ENCODE measurements at places on chromosomes 16 and 17.
A peak's percentile ranks its signal among the peaks of the same experiment; 100 is the strongest.

DNA sequence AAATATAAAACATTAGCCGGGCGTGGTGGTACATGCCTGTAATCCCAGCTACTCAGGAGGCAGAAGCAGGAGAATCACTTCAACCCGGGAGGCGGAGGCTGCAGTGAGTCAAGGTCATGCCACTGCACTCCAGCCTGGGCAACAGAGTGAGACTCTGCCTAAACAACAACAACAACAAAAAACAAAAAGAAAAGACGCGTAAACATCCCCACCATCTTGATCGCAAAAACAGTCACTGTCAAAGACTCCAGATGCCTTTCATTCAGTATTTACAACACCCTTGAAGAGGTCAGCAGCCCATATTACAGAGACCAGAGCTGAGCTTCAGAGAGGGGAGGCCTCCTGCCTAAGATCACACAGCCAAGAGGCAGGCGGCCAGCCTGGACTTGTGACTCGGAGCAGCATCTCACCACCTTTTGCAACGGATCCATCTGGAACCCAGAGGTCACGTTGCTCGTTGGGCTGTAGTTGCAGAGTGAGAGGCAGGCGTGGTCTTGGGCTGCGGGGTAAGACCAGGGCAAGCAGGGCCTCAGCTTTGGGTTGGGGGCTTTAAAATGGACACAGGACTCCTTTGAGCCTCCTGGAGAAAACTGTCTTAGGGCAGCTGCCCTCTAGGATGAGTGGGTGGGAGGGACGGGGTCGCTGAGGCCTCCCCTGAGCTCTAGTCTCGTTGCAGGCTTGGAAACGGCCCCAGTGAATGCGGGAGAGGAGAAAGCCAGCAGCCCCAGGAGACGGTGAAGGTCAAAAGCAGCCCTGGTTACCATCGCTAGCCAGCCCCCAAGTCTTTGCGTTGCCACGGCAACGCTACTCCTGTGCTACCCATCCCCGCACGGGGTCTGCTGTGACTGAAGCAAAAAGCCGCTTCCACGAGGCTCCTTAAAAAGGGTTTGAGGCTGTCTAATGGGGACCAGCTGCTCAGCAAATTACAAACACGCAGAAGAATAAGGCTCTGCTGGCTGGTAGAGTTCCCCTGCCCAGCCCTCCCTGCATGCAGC, 26.1 kb downstream of the LGALS3BP start:
- H3K4me1 ChIP-seq = no peaks in the 10 kb centered on the region
- no peak for DNase-seq
- peaks cover 33% of the 10 kb centered on the region for H3K27me3 ChIP-seq
- H3K27ac ChIP-seq = no peak overlapping the region

DNA sequence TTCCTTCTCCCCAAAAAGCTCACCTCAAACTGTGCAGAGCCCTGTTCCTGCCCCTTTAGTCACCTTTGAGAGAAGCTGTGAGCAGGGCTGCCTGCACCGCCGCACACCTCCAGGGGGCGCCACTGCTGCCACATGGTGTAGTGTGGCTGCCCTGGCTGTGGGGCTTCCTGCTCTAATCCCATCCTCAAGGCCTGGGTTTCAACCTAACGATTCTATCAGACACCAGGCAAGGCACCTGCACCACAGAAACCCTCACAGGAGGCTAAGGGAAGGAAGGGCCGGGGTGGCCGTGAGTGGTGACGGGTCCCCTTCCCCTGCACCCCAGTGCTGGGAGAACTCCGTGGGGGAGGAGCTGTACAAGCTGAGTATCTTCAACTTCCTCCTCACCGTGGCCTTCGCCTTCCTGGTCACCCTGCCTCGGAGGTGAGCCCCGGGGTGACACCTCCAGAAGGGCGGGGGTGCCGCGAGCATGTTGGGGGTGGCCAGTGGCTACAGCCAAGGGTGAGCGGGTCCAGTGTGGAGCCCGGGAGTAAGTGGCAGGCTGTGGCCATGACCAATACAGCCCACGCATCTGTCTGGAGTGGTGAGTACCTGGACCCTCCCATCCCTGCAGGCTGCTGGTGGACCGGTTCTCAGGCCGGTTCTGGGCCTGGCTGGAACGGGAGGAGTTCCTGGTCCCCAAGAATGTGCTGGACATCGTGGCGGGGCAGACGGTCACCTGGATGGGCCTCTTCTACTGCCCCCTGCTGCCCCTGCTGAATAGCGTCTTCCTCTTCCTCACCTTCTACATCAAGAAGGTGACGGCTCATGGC, 7.0 kb downstream of the TMC8 start:
- peak overlapping the region; percentile 77 for H3K27ac ChIP-seq
- H3K36me3 ChIP-seq = peaks cover 11% of the 10 kb centered on the region
- peak overlapping the region; percentile 25 for H3K4me3 ChIP-seq
- H3K27me3 ChIP-seq = no peaks in the 10 kb centered on the region

GRCh38 chr17:71184716-71185115, 936.1 kb upstream of the SOX9 start:
- no peak overlapping the region for H3K27ac ChIP-seq
- DNase-seq = no peak
- H3K4me1 ChIP-seq = no peaks in the 10 kb centered on the region
- H3K27me3 ChIP-seq = no peaks in the 10 kb centered on the region

DNA sequence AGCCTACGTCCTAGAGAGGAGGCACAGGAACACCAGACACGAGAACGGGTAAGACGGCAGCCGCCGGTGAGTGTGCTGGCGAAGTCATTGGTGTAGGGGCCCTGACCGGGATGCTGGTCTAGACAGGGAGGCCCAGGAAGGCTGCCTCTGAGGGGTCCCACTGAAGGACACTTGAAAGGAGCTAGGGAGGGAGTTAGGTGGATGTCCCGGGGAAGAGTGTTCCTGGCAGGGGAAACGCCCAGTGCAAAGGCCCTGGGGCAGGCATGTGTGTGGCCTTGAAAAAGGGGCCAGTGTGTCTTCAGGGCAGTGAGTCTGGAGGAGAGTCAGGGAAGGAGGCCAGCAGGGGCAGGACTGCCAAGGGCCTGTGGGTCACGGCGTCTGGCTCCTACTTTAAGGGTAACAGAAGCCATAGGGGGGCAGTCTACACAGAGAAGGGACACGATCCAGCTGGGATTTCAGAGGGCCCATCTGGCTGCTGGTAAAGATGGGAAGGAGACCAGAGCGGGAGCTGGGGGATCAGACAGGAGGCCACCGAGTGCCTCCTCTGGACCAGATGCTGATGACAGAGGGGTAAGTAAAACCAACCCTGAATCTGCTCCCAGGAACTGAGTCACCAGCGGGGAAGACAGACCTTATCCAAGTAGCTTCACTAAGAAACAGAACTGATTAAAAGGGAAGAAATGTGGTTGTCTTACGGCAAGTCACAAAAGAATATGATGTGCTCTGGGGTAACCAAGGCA, 115.9 kb downstream of the LITAF start:
- peaks cover 4% of the 10 kb centered on the region for H3K4me1 ChIP-seq
- no peaks in the 10 kb centered on the region for H3K36me3 ChIP-seq
- DNase-seq = no peak
- H3K4me3 ChIP-seq = no peak overlapping the region
- H3K27ac ChIP-seq = no peak overlapping the region
- peaks cover 7% of the 10 kb centered on the region for H3K27me3 ChIP-seq

DNA sequence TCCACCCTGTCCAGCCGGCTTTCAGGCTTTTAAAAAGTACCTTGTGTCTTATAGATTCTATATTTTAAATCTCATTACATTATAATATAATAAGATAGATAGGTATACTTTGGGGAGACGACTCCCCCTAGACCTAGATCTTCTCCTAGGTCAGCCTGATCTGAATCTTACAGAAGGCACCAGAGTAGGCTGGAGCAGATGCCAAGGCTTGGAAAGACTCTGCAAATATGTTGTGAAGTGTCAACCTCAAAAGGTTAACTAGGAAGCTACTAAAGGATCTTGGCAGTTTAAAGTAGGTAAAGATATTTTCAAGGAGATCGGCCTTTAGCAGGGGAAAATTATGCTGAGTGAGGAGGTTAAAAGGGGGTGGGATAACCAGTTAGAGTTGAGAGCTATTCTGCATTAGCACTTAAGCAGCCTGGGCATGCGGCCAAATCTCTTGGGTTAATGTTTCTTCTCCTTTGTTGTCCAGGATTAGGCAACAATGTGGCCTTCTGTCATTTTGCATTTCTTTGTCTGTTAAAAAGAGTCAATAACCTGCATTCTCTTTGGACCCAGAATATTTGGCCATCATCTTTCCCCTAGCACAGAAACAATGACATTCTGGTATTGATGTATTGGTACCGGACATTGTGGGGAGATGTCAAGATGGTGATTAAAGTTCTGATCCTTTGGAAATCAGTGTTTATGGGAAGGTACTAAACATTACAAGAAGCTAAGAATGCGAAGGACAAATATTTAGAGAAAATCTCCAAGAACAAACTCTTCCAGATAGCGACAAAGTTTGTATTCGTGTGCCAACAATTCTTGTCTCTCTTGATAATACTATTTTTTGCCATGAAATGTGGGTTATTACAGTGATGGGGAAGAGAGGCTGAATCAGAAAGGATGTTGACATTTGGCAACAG, 51.2 kb upstream of the DHX40 start:
- no peaks in the 10 kb centered on the region for H3K4me1 ChIP-seq
- DNase-seq = no peak
- no peak overlapping the region for H3K4me3 ChIP-seq
- H3K27ac ChIP-seq = no peak overlapping the region
- peaks cover 5% of the 10 kb centered on the region for H3K27me3 ChIP-seq
- no peaks in the 10 kb centered on the region for H3K36me3 ChIP-seq
